ENCODE measurements at places on chromosomes 7 and 10.

- no peak for DNase-seq
Measured at GRCh38 chr10:54496852-54497251, 304.2 kb downstream of the PCDH15 start.

GRCh38 chr7:78487464-78487863, 688.9 kb downstream of the PHTF2 start:
- no peak for DNase-seq

DNA sequence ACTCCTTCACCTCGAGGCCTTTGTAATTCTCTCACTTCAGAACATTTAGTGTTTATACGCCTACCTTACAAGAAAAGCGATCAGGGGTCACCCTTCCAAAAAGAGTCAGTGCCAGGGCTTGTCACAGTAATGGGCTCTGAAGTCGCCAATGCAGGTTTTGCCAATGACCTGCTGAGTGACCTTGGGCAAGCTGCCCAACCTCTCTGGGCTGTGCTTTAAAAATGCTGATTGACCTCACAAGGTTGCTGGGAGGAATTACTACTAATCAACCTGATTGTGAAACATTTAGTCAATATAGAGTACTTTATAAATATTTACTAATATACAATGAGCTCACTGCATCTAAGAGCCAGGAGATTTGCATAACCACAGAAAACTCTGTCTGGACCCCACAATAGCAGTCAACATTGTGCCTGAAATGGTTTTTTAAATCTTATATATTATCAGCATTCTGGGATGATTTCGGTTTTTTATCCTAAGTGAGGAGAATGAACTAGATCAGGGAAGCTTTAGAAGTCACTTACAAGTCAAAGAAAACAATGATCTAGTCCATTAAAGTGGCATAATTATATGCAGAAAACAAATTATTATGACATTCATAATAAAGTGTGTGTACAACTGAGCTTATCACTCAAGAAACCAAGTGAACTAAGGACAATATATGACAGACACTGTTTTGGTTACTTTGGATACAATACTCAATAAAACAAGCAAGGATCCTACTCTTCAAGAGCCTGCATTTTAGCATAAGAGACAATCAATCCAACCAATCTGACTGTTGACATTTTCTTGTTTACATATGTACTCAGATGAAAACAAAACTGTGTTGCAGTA, 290.5 kb downstream of the SORCS1 start:
- no peak for DNase-seq

- DNase-seq = no peak
Measured at GRCh38 chr10:68559251-68559650, 886 bp upstream of the TET1 start.

- no peak for DNase-seq
Measured at GRCh38 chr10:114708717-114709335, 50.8 kb upstream of the ABLIM1 start.

DNA sequence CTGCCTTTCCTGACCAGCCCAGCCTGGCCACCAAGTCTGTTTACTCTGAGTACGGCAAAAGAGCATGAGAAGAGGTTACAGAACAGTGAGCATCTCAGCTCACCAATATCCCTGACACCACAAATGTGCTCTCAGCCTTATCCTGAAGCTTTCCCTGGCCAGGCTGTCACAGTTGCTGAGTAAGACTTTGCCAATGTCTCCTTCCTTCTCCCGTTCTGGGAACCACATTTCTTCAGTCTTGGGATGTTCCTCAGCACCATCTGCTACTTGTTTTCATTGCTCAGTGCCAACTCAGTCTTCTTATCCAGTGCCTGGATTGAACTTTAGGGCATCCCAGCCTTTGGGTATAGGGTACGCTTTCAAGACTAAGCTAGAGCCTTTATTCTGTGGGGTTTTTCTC, 7.1 kb upstream of the KCNIP2 start:
- no peak for DNase-seq

DNA sequence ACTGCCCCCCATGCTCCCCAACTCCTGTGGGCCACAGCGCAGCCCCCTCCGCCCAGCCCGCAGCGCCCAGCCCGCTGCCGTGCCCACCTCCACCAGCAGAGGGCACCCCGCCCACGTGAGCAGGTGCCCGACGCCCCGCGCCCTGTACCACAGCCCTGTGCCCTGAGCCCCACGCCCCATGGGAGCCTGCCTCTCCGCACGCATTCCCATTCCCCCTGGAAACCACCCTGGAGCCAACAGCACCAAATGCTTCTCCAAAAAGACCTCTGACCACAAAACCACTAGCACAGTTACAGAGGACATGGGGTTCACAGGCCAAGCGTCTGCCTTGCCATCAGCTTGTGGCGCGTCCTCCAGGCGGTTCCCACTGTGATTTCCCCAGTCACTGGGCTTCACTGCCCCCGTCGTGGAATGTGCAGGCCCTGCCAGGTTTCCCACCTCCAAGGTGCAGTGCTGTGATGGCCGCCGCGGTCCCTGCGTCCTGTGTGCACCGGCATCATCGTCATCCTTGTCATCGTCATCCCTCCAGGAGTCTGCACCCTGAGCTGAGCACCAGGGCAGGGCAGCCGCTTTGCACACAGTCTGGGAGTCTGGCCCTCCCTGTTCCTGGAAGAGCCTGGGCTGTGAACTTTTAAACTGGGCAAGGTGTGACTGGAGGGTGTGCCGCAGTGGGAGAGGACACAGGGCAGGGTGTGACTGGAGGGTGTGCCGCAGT, 61.7 kb downstream of the PWWP2B start:
- no peak for DNase-seq

- no peak for DNase-seq
Measured at GRCh38 chr10:59374916-59375315, 12.6 kb upstream of the FAM13C start.

- no peak for DNase-seq
Measured at GRCh38 chr10:74373059-74373458, 222.0 kb downstream of the ADK start.
